ENCODE measurements at places on chromosomes 1 and 21.

DNA sequence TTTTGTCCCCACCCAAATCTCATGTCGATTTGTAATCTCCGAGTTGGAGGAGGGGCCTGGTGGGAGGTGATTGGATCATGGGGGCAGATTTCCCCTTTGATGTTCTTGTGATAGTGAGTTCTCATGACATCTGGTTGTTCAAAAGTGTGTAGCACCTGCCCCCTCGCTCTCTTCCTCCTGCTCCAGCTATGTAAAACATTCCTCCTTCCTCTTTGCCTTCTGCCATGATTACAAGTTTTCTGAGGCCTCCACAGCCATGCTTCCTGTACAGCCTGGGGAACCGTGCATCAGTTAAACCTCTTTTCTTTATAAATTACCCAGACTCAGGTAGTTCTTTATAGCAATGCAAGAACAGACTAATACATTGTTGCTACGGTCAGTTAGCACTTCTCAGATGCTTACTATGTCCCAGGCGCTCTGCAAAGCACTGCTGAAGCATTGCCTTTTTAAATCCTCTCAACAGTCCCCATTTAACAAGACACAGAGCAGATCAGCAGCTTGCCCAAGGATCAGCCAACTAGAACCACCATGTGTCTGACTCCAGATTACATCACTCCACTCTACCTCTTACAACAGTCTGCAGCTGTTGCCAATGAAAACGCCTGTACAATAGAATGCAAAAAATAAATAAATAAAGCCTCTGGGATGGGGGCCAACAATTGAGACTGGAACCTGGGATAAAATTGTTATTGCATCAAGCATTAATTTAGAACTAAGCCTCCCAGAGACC lies 52.4 kb upstream of the USP1 start:
- no peak for DNase-seq

DNA sequence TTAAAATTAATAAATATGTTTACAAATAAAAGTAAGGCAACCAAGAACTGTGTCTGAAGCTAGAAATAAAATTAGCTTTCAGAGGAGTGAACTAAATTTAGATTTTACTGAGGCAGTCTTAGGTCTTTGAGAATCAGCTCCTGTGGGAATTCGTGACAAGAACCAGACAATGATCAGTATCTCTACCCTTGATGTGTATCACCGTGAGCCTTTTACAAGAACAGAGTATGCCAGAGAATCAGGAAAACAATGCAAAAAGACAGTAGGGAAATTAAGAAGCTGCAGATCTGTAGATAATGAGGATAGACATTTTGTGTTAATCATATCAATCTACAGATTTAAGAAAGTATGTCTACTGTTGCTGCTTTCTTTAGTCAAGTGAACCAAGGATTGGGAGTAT lies 351.0 kb downstream of the COL11A1 start:
- DNase-seq: no peak

DNA sequence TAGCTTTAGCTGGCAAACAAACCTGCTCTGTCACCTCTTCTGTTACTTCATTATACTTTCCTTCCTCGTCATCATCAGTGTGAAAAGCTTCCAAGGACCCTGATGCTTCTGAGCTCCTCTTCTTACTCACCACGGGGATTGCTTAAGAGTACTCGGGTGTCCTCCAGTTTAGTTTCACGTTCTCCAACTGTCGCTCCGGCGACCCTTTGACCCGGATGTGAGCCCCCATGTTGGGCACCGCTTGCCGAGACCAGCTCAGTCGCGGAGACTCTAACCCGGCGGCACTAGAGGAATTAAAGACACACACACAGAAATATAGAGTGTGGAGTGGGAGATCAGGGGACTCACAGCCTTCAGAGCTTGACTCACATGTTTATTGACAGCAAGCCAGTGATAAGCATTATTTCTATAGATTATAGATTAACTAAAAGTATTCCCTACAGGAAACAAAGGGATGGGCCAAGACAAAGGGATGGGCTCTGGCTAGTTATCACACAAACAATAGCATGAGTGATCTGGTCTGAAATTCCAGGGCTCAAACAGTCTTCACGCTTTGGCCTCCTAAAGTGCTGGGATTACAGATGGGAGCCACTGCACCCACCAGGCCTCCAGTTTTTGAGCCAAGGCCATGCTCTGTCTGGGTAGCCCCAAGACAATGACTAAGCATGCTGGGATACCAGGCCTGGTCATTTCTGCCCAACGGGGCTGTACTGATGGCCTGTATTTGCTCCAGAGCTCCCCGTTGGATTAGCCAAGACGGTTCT lies 30.1 kb upstream of the ENO1 start:
- no peak for DNase-seq

- no peak for DNase-seq
These were observed 263.3 kb downstream of the MRPL39 start for GRCh38 chr21:25343774-25344545.

DNA sequence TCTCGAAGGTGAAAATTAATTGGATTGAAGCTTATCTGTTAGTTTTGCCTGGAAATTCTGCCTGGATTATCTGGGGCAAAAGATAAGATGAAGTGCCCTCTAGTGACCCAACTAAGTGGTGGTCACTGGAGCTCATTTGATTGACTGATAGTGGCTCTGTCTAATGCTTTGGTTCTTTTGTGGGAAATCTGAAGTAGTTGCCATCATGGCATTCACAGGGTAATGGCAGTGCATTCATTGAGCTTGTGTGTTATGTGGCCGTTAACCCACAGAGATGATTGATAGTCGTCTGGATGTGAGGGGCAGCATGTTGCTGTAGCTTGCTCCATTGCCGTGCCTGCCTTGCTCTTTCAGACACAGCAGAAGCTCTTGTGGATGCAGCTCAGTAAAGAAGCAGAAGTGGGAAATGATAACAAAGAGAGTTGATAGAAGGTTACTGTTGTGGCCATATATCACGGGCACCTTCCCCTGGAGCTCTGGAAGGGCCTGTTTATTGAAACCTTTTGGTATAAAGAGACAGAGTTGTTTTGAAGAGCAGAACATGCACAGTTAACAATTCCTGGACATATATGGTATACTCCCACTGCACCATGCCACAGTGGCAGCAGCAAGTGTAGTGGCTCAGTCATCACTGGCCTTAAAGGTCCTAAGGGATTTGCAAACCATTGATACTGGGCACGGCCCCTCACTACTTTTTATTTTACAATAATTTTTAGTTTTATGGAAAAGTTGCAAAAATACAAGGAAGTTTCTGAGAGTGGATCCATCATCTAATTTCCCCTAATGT lies 42.0 kb downstream of the CXADR start:
- DNase-seq: no peak

GRCh38 chr21:39882151-39882838 lies 15.1 kb downstream of the PCP4 start:
- no peak for DNase-seq

DNA sequence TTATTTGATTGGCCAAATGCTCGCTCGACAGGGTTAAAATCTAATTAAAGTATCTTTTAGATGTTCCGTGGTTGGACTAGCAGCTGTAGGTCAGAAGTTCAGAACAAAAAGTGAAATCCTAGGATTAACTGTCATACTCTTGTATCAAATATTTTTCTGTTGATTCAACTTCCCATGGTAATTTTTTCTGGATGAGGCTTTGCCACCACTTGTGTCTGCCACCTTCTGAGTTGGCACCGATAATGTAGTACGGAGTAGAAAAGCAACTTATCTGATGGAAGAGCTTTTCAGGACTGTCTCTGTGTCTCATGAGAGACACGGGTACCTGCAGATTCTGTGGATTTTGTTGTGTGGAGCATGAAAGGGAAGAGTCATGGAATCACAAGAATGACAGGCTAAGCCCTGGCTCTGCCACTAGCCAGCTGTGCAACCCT lies 44.6 kb upstream of the CNN3 start:
- no peak for DNase-seq

DNA sequence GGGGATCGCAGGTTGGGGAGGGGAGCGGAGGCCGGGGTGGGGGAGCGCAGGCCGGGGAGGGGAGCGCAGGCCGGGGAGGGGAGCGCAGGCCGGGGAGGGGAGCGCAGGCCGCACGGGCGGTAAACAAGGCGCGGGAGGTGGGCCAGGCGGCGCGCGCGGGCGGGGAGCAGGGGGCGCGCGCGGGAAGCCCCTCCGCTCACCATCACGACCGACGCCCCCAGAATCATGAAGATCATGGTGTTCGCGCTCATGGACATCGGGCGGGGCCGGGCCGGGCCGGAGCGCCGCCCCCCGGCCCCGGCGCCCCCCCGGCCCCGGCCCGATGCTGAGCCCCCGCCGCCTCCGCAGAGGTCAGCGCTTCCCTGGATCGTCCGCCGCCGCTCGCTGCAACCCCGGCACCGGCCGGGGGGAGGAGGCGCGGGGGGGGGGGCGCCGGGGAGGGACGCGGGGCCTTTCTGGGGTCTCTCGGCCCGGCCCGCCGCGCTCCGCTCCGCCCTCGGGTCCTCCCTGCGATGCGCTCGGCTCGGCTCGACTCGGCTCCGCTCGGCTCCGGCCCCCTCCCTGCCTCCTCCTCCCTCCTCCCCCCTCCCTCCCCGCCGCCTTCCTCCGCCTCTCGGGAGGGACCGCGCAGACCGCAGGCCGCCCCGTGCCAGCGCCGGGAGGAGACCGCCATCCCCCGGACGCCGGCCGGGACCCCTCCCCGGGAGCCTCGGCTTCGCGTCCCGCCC lies at the start of gene TMEM240:
Gene TMEM240 (minus strand): TSS at position 535 of the 728 bp plus-strand sequence. CDS start 278 bp downstream, at position 257.
- DNase-seq: peak; percentile 41

DNA sequence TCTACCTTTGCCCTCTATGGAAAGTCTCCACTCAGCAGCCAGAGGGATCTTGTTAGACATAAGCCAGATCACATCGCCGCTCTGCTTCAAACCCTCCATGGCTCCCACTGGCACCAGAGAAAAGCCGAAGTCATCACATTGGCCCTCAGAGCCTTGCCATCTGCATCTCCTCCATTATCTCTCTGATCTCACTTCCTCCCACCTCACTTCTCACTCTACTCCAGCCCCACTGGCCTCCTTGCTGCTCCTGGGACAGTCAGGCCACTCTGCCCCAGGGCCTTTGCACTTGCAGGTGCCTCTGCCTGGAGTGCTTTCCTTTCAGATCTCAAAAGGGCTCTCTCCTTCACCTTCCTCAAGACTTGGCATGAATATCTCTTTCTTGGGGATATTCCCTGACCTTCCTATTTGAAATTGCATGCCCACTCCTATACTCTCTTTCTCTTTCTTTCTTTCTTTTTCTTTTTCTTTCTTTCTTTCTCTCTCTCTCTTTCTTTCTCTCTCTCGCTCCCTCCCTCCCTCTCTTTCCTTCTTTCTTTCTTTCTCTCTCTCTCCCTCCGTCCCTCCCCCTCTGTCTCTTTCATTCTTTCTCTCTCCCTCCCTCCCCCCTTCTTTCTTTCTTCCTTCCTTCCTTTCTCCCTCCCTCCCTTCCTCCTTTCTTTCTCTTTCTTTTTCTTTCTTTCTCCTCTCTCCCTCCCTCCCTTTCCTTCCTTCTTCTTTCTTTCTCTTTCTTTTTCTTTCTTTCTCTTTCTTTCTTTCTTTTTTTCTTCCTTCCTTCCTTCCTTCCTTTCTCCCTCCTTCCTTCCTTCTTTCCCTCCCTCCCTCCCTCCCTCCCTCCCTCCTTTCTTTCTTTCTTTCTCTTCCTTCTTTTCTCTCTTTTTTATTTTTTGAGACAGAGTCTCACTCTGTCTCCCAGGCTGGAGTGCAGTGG lies 96.0 kb upstream of the CASZ1 start:
- no peak for DNase-seq

DNA sequence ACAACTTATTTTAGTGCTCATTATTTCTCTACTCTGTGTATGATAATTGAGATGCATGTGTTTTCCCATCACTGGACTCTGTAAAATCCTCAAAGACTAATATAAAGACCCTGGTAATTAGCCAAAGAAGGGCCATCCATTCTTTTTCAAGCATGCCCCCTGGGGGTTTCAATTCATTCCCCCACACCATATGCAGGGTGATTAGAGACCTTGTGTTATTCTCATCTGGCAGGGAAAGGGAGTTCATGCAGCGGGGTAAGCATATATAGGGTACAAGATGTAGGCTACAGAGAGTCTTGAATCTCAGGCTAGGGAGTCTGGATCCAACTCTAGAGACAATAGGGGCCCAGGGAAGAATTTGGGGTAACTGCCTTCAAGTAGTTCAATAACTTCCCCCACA lies 166.5 kb downstream of the TNR start:
- DNase-seq: no peak

DNA sequence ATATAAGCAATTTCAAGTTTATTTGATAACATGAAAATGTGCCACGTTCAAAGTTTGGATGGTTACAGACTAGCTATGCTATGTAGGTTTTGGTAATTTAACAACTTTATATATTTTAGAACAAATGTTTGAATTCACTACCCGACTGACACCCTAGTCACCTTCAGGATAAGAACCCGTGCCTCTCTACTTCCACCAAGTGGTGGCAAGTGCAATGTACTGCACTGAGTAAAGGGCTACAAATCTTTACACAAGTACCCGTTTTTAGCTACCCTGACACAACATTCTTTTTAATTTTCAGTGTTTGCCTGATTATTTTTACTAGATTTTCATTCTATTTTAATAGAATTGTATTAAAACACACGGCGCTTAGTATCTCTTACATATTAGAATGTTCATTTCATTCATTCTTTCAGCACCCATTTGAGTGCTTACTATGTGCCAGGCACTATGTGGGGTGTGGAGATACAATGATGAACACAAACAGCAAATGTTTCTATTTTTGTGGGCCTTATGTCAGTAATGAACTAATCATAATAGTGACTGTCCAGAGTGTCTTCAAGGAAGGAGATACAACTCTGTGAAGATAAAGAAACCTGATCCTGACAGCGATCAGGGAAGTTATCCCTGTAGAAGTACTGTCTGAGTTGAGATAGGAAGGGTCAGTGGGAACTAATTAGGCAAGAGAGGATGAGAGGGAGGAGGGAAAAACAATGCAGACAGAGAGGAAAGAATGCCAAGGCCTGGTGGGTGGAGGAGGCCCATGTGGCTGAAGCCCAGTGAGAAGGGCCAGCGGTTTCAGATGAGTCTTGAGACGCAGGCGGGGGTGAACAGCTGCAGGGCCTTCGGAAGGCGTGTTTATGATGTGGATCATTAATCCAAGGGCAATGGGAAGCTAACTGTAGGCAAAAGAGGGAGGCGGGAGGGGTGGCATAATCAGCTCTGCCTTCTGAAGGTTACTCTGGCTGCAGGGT lies 3.8 kb downstream of the LCA5L start:
- peak; percentile 14 for DNase-seq

DNA sequence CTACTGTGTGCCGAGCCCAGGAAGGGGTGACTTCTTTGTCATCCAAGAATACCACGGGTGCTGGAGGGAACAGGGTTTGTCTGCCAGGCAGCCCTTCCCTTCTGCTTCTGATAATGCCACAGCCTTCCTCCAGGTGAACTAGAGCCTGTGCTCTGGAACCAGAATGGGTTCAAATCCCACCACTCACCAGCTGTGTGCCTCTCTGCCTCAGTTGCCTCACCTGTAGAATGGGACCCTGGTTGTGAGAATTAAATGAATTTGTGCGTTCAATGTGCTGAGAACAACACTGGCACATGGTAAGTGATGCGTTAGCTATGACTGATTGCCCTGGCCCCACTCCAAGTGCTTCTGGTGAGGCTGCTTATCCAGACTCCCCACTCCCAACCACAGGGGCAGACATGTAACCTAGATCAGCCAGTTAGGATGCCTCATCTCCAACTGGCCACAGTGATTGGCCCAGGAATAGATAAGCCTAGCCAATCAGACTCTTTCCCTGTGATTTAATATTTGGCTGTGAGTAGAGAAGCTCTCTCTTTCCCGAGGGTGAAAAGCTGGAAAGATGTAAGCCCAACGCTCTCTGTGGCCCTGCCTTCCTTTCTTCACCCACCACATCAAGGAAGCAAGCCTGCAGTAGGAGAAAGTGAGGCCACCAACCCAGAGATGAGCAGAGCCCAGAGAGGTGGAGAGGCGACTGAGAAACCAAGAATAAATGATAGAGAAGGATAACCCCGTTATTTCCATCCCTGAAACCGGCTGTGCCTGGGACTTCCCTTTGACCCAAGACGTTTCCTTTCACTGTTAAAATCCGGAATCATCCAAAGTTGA lies 20.8 kb upstream of the LAPTM5 start:
- no peak for DNase-seq

All from activated CD4-positive, alpha-beta T cell treated with anti-CD3 and anti-CD28 coated beads for 24 hours (primary cell).